Activated T-helper 1 cell treated with Interleukin-2 at 50 U/mL for 16 hours (primary cell): ENCODE measurements at places on chromosomes 3 and 15.

GRCh38 chr3:77236118-77236517 is 196.2 kb downstream of the ROBO2 start:
- DNase-seq: no peak

GRCh38 chr15:41285285-41285684 is 47.1 kb downstream of the OIP5 start:
- no peak for DNase-seq

DNA sequence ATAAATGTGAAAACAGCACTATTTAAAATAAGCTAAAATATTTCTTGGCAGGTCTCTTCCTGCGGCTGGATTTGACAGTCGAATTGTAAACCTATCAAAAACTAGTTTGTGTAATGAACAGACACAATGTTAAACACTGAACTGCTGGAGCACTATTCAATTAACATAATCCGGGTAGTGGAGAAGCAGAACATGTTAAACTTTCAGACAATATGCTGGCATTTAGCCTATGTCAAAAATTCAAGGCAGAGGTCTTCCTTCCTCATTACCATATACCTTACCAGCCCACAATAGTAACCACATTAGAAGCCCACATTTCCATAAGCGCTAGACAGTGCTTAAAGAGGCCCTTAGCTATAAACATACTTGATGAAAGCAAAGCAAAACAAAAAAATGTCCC is 1042.9 kb downstream of the ROBO1 start:
- DNase-seq: no peak

- no peak for DNase-seq
Measured at GRCh38 chr15:100018191-100018590, 285.0 kb upstream of the LYSMD4 start.

GRCh38 chr15:25631971-25632370 is 193.1 kb upstream of the UBE3A start:
- no peak for DNase-seq

- DNase-seq: no peak
Measured at GRCh38 chr3:12705981-12706380, 42.1 kb upstream of the RAF1 start.

DNA sequence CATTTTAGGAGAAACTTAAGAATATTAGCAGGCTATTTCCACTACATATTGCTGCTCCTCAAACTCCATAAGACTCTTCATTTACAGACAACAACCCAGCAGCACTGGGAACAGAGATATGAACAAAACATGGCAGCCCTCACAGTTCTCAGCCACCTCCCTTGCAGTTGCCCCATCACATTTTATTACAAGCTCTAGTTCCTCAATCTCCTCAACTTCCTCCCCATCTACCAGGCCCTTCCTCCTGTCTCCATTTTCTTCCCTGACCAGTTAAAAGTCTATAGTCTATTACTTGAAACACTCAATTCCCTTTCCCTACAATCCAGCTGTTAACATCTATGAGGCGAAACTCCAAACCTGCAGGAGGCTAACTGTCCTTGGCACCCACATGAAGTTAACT is 412.5 kb downstream of the TBC1D5 start:
- DNase-seq: no peak

DNA sequence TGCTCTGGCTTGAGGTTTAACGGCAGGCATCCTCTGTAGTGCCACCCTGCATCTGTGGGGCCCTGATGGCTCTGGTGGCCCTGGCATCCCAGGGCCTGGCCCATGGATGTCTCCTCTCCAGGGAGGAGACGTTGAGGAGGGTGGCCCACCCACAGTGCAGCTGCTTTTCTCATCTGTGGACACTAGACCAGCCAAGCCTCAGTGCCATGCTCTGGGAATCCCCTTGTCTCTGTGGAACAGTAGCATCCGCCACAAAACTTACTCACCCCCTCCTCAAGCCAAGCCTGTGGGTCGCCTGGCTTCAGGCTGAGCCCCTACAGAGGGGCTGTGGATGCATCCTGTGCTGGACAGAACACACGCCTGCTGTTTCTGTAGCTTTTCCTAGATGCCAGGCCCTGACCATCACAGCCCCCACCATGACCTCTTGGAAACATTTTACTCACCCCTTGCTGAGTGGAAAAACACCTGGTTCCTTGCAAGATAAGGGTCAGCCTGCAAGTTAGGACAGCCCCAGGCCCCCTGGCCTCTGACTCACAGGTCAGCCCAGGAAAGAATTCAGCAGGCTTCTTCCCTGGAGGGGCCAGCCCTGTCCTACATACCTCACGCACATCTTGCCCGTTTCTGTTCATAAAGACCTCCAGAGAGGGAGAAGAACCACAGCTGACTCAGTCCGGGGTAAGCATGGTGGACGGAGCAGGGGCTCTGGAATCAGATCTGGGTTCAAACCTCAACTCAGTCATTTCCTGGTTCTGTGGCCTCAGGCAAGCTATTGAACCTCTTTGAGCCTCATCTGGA is 19.0 kb downstream of the PAK6 start:
- DNase-seq: no peak

DNA sequence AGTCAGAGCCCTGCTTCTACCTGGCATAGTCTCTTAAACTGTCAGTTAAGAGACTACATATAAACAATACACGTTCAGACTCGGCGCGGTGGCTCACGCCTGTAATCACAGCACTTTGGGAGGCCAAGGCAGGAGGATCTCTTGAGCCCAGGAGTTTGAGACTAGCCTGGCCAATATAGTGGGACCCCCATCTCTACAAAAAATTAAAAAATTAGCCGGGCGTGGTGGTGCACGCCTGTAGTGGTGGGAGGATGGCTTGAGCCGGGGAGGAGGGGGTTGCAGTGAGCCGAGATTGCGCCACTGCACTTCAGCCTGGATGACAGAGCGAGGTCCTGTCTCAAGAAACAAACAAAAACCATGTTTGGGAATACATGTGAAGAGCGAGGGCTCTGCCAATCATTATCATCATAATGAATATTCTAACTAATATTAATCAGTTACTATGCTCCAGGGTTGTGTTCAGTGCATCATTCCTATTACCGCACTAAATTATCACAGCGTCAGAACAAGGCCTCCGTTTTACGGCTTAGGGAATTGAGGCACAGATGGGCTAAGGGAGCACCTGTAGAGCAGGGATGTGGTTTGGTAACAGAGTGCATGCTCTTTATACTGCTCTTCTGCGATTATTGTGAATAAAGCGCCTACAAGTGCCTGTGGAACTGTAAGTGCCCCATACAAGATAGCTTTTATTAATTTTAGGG is 844 bp upstream of the UQCC5 start:
- no peak for DNase-seq

- DNase-seq: no peak
Measured at GRCh38 chr3:85706130-85706529, 747.3 kb downstream of the CADM2 start.

GRCh38 chr3:114119776-114120175 is 59.1 kb downstream of the DRD3 start:
- no peak for DNase-seq

- no peak for DNase-seq
Measured at GRCh38 chr3:170766253-170766652, 103.7 kb downstream of the RPL22L1 start.

DNA sequence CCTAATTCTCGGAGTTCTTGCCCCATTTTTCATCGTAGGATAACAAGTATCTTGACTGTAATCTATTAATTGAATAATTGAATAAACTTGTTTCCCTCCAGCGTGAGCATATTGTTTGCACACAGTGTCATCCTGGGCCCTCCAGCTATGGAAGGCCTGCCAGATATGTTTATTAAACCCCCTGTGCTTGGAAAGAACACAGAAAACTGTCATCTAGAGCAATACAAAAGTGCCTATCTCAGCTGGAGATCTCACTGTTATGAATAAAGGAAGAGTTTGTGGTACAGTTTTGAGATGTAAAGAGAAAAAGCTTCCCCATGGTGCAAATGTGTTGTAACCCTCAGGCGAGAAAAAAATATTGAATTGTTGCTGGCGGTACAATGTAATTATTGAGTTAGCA is 405.9 kb downstream of the SOX2 start:
- no peak for DNase-seq

GRCh38 chr3:133833267-133833666 is 27.7 kb downstream of the SRPRB start:
- DNase-seq: no peak

DNA sequence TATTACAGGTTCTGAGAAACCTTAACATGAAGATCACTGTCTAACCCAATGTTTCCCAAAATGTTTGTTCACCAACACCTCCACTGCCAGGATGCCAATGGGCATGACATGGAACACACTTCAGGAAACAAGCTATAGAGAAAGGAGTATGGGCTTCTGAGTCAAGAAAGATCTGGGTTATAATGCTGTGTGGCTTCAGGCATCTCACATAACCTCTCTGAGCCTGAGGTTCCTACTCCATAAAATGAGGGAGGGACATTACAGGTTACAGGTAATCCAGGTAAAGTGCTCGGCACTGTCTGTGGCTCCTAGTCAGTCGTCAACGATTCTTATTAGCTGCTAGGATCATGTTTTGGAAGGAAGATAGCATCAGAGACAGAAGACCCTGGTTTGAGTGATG is 126.4 kb upstream of the SMAD3 start:
- no peak for DNase-seq

DNA sequence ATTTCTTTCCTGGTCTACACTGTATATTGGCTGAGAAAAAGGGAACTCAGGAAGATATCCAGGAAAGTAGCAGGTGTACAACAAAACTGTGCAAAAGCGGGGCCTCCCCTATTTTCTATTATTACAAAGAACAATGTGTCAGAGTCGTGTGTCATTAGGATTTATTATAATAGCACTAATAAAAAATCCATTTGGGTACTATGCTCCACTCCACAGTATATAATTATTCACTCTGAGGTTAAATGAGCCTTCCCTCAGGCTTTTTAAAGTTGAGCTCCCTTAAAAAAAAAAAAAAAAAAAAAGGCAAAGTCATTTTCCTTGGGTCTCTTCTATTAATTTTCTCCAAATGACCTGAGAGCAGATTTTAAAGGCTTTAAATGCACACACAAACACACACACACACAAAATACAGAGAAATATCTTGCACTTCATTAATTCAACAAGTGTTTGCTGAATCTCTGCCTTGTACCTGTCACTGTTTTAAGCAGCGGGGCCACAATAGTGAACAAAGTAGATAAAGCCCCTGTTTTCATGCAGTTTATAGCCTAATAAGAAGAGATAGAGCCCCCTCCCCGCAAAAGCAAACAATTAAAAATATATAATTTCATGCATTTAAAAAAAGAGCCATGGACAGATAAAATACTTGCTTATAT is 1.3 kb upstream of the DPP8 start:
- no peak for DNase-seq
